ENCODE measurements at places on chromosomes 11 and 22.
A peak's percentile ranks its signal among the peaks of the same experiment; 100 is the strongest.

DNA sequence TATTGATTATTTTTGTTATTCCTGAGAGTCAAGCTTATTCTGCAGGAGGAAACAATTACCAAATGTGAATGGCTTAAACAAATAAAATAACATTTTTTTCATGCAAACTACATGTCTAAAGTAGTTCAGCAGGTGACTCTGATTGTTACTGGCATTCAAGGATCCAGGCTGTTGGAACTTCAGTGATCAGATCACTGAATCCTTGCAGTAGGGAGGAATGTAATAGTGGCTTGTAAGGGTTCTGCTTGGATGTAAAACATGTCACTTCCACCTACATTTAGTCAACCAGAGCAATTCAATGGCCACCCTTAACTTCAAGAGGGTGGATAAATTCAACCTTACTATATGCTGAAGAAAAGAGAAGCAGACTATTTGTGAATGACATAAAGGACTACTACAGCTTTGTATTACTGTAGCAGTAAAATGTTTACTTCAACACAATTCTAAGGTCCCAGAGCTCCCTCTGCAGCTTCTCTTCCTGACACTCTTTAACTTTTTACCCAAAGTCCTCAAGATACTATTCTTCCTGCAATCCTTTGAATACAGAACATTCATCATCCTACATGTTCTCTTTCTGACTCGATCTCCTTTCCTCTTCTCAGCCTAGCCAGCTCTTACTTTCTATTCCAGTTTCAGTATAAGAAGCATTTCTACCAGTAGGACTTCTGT, 284.0 kb downstream of the LRRC4C start:
- no peak for DNase-seq

DNA sequence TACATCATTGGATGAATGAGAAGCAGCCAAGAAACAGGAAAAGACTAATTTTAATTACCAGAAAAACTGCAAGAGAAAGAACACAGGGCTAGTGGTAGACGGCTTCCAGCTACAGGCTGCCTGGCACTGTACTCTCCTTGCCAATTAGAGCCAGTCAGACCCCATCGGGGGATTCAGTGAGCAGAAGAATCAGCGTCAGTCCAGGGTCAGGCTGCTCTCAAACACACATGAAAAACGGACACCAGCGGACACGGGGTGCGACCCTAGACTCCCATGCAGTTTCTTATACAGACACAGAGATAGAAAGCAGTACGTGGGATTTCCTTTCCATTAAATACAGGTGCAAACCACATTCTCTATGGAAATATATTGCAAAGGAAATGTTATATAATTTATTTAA, 1.1 kb upstream of the CNTN5 start:
- no peak for DNase-seq

GRCh38 chr11:96196181-96196662, 146.8 kb downstream of the MAML2 start:
- no peak for DNase-seq

- no peak for DNase-seq
Measured at GRCh38 chr11:2205981-2206690, 34.5 kb upstream of the TH start.

DNA sequence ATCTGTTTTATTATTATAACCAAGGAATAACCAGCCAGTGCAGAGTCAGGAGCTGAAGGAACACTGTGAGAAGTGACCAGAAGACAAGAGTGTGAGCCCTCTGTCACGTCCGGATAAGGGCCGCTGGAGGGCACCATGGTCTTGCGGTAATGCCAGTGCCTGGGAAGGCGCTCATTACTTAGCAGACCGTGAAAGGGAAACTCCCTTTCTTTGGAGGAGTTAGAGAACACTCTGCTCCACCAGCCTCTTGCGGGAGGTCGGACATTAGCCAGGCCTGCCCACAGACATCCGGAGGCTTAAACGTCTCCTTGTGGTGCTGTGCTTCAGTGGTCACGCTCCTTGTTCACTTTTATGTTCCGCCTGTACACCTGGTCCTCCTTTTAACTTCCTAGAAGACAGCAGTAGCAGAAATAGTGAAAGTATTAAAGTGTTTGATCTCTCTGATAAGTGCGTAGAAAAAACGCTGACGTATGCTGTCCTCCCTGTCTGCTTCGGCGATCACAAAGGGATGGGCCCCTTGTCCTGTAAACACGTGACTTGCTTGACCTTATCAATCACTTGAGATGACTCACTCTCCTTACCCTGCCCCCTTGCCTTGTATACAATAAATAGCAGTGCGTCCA, 120.6 kb upstream of the LMO1 start:
- DNase-seq = no peak

- no peak for DNase-seq
Measured at GRCh38 chr22:27089264-27089663, 431.9 kb downstream of the MIAT start.

GRCh38 chr11:66882561-66883015, 25.7 kb downstream of the LRFN4 start:
- DNase-seq = no peak

GRCh38 chr11:3088806-3089205, 31.6 kb upstream of the CARS1 start:
- no peak for DNase-seq

- DNase-seq = peak; percentile 32
Measured at GRCh38 chr22:17057959-17058814, 26.6 kb upstream of the IL17RA start.

DNA sequence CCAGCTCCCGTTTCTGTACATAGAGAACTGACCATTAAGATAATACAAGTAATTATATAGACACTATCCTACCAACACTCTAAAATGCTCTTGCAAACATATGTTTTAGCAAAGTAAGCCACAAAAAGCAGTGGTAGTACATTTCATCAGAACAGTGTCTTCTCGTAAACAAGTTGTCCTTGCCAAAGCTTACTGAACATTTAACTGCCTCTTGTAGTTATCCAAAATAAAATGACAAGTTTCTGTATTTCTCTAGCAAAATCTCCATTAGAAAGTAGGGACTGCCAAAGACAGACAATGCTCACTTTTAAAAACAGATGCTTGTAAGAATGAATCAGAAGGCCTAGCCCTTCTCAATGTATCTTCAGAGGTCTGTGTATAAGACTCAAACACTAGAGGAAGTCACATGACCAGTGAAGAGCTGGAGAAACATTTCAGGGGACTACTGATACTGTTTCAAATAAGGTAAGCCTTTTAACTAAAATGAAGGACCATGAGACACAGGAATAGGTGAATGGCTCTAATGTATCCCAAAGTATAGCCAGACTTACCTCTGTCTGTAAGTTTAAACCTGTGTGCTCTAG, 7.8 kb upstream of the ZC3H12C start:
- DNase-seq = no peak

DNA sequence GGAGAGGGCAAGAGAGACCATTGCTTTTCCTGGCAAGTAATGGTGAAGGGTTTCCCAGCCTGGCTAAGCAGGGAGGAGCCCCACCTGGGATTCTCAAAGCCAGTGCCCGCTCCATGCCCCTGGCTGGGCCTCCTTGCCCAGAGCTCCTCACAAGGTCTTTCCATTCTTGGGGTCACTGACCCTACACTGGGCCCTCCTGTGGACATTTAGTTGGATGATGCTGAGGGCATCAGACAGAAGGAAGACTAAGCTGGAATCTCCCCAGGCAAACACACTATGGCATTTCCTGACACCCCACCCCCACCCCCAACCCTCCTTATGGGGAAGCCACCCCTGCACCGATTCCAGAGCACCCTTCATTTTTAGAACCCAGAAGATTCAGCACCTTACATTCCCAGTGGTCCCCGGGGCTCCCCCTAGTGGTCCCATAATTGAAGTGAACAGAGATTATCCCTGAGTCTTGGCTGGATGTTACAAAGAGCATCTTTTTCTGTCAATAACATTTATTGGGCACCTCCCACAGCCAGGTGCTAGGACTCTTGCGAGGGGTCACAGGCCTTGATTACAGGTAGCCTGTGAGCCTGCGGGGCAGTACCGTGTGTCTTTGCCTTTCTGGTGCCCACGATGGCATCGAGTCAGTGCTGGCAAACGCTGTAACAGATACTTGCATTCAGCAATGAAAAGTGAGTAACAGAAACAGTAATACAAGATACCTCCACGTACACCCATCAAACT, 548.5 kb downstream of the BUD13 start:
- DNase-seq = peak; percentile 9

DNA sequence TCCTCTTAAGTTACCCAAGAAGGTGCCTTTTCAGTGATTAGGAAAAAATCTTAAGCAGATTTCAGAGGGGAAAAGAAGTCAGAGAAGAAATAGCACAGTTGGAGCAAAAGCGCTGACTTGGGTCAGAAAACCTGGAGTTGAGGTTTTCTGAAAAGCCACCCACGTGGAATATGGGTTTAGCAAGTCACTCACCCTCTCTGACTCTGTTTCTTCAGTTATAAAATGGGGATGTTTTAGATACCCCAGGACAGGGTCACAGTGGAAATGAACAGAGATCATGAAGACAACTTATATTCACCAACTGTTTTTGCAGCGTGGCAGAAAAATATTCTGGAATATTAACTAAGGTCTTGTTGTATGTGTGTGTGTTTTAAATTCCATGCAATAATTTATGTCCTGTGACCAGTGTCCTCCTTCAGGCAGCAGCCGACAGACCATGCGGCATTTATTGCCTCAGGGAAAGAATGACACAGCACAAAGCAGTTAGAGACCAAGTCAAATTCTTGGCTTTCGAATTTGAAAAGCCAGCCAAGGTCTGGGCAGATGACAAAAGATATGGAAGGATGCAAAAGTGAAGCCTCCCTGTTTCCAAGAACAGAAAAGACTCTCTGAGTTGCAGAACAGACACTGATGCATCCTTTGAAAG, 119.9 kb downstream of the MIAT start:
- DNase-seq = no peak

GRCh38 chr11:74778581-74778980, 29.9 kb downstream of the RNF169 start:
- DNase-seq = no peak

DNA sequence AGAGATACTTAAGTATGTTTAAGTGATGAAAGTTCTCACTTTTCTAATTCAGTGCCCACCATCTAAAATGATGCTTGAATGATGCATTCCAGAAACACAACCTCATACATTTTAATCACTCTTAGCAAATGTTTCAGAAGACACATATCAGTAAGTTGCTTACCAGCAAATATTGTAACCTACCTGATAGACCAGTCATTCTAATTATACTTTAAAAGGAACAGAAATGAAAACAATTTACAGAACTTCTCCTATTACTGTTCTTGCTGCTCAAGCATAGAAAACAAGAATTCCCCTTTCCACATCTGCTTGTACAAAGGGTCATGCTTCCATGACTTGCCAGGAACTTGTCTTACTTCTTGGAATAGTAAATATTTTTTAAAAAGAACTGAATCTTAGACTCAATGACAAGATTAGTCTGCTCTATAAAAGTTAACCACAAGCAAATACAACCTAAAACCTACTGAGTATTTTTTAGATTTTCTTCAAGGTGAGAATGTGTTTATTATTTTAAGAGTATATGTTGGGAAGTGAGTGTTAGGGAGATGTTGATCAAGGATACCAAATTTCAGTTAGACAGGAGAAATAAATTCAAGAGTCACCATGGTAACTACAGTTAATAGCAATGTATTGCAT, 82.0 kb upstream of the SC5D start:
- DNase-seq = no peak

DNA sequence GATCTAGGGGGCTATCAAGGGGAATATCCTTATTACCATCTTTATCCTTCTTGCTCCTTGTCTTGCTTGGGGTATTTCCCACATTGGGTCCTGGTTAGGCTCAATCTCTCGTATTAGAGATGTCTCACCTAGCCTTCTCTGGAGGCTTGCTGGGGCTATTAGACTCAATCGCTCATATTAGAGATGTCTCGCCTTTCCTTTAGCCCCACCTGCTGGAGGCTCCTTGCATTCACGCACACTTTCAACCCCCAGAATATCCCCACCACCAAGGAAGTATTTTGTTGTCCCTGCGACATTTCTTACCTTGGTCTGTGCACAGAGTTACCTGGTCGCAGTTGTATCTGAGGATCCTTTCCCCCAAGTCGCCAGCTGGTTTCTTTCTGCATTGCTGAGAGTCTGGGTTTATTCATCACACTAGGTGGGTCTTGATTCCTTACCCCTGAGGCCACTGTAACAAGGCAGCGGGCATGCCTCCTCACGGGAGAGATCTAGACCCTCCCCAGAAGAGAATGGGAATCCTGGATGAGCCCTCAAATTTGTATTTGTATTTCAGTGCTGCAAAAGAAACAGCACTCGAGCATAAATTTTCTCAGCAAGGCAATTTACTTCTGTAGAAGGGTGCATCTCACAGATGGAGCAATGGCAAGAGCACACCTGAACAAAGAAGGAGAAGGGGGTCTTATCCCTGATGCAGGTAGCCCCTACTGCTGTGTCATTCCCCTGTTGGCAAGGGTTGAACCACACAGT, 15.9 kb upstream of the HYLS1 start:
- no peak for DNase-seq

DNA sequence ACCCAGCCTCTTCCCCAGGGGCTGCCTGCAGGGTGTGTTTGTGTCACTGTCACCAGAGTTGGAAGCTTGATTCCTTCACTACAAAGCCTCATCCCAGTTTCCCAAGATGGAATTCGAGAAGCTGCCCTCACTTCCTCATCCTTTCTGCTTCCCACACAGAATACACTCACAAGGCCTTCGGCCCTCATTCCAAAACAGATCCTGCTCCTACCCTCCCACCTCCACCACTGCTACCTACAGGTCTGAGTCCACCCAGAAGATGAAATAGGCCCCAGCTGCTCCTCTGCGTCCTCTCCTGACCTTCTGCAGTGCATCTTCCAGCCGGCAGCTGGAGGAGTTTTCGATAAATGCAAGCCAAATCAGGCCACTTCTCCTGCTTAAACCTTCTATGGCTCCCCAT, 6.8 kb upstream of the WNT7B start:
- DNase-seq = no peak

- no peak for DNase-seq
Measured at GRCh38 chr11:76152741-76153570, 53.3 kb downstream of the WNT11 start.
